ENCODE measurements at places on chromosomes 4 and X.
A peak's percentile ranks its signal among the peaks of the same experiment; 100 is the strongest.

GRCh38 chrX:41441934-41442823 is 5.0 kb upstream of the NYX start:
- peak; percentile 88 for DNase-seq

- DNase-seq = peak; percentile 66
Observed at GRCh38 chrX:71652405-71652804, 14.9 kb upstream of the LOC101059915 start.

DNA sequence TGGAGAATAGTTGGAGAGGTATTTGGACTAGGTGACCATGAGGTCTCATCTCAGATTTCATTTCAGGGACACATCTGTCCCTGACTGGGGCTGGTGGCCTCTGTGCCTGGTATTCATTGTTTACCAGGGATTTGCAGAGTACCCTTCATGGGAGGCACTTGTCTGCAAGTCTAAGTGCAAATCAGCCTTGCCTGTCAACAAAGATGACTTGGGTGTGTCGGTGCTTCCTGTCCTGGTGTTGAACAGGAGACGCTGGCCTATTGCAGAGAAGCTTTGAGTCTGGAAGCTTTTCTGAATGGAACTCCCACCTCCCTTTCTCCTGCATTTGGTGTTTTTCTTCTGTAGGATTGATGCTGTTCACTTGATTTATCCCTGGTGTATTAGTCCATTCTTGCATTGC is 104.1 kb downstream of the TNIP2 start:
- DNase-seq = no peak

- DNase-seq = no peak
Observed at GRCh38 chr4:57234252-57234775, 124.1 kb upstream of the IGFBP7 start.

- DNase-seq = no peak
Observed at GRCh38 chrX:145821291-145821897, 3.8 kb downstream of the SLITRK2 start.

DNA sequence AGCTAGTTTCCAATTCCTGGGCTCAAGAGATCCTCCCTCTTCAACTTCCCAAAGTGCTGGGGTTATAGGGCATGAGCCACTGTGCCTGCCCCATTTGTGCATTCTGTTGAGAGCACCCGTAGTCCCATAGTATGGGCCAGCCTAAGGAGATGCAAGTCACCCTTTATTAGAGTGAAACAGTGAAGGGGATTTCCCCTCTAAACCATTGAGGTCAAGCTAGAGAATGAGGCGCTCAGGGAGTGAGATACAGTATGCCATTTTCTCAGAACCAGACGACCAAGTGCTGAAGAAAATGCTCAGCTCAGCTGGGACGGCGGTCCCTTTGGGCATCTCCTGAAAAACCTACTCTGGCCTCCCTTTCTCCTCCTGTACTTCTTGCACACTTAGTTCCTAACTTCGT is 18.7 kb downstream of the RNF4 start:
- DNase-seq = peak; percentile 35

DNA sequence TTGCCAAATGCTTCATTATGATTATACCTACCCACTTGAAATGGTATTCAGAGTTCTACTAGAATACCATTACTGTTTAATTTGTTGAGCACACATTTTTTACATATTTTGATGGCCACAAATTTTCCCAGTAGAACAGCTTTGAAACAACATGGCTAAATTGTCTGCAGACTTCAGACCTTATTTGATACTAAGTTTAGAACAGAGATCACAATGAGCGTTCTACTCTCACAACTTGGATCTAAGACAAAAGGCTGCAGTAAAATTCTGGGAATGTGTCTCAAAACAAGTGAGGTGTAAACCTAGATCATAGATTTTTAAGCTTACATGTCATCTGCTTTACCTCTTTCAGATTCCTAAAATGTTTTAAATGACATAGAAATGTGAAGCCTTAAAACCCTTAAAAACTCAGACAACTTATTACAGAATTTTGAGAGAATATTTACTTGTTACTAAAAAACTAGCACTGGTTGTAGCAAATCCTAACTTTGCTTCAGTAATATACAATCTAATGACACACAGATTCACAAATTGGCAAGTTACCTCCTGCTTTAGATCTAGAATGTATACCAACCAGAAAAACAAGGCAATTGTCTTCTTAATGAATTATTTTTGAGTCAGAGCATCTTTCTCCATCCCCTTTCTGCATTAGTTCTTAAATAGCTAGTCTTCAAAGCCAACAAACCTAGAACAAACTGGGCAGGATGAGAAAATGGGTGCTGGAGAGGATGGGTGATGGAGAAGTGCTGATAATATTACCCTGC is 243.3 kb downstream of the SLC7A11 start:
- DNase-seq = no peak

DNA sequence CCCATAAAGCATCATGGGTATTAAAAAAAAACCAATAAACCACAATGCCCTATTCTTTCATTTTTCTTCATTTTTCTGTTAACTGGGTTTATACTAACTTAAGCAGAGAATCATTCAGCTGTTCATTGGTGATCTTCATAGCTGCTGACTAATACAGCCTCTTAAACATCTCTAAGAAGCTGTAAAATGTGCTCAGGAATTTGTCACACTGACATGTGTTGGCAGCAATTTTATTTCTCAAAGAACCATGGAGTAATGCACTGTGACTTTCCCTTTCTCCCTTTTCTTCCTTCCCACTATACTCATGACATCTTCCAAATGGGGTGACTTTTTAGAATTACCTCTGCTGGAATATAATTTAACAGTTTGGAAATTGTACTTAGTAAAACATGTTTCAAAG is 315.4 kb downstream of the ANTXR2 start:
- DNase-seq = no peak

DNA sequence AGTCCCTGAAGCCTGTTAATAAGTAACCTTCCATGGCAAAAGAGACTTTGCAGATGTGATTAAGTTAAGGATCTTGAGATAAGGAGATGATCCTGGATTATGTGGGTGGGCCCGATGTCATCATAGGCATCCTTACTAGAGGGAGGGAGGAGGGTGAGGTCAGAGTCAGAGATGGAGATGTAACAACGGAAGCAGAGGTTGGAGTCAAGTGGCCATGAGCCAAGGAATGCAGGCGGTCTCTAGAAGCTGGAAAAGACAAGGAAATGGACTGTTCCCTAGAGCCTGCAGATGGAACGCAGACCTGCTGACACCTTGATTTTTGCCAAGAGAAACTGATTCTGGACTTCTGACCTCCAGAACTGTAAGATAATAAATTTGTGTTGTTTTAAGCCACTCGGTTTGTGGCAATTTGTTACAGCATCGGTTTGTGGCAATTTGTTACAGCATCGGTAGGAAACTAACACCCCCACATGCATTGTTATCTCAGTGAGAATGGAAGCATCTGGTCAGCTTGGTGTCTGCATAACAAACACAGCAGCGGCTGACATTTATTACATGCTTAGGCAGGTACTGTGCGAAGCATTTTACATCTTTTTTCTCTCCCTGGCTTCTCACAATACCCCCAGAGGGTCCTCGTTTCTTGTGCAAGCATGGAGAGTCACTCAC is 55.6 kb downstream of the CLDN34 start:
- DNase-seq = no peak

GRCh38 chrX:129701624-129702069 is 37.1 kb upstream of the XPNPEP2 start:
- DNase-seq = no peak

- DNase-seq = no peak
Observed at GRCh38 chrX:7698248-7698647, 144.7 kb upstream of the VCX start.

DNA sequence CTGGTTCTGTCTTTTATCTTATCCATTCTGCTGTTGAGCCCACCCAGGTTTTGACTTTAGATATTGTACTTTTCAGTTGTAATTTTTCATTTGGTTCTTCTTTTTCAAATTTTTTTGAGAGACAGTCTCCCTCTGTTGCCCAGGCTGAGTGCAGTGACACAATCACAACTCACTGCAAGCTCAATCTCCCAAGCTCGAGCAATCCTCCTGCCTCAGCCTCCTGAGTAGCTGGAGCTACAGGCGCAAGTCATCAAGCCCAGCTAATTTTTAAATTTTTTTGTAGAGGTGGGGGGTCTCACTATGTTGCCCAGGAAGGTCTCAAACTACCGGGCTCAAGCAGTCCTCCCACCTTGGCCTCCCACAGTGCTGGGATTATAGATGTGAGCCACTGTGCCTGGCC is 25.7 kb downstream of the LETM1 start:
- no peak for DNase-seq

DNA sequence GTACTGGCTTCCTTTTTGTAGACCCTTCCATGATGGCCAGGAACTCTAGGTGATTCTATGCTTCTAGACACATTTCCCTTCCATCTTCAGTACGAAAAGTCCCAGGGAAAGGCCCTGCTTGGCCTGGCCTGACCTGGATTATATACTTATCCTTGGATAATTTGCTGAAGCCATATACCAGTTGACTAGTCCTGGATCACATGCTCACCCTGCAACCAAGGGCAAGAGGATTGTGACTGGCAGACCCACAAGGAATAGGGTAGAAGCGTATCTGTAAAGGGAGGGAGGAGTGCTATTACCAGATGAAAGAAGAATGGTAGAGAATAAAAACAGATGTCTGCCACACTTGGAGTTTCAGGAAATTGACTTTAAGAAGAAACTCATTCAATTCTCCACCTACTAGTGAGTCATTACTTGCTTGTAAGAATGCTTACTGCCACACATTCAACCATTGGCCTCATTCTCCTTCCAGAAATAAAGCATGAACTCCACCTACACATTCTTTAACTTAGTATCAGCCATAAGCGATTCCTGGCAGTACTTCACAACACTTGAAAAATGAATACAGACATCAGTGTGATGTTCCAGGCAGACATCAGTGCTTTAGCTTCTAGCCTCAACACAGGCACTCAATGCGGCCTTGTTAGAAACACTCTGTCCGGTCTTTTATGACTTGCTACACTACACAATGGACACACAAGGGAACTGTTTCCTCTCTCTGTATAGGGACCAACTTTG is 141.8 kb downstream of the CBR4 start:
- no peak for DNase-seq

DNA sequence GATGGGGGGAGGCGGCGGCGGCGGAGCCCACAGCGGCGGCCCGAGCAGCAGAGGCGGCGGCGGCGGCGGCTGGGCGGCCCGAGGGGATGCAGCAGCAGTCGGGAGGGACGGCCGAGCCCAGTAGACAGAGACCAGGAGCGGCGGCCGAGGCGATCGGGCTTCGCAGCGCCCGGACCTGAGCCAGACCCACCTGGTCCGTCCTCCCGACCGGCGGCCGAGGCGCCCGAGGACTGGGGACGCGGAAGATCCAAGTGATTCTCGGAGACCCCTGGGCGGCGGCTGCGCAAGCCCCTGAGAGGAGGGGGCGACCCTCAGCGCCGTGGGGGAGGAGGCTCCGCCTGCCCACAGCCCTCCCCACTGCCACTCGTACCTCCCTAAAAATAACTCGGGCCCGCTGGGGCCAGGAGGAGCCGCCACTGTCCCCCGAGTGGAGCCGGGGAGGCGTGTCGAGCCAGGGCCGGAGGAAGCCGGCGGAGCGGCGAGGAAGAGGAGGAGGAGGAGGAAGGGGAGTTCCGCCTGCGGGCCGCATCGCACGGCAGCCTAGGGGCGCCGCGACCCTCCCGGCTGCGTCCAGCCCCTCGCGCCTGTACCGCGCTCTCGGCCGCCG is 608 bp downstream of the RAPGEF2 start:
- DNase-seq = peak; percentile 29

- DNase-seq = no peak
Observed at GRCh38 chr4:145487631-145488030, 6.0 kb downstream of the SMAD1 start.

DNA sequence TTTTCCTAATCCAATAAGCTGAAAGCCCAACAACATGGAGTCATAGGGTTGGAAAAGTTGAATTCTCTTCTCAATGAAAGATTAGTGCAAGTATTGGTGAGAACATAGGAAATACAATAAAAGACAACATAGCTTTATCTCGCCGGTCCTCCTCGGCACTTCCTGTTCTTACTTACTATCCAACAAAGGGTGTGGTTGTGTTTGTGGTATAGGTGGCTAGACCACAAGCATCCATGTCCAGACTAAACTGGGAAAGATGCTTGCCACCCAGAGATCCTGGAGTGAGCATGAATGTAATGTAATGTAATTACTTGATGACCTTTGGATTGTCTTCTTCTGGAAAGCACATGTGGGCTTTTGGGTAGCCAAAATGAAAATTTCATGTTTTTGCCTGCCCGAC is 223.8 kb downstream of the CPE start:
- DNase-seq = no peak

- no peak for DNase-seq
Observed at GRCh38 chrX:153725832-153726285, 1.2 kb downstream of the ABCD1 start.

DNA sequence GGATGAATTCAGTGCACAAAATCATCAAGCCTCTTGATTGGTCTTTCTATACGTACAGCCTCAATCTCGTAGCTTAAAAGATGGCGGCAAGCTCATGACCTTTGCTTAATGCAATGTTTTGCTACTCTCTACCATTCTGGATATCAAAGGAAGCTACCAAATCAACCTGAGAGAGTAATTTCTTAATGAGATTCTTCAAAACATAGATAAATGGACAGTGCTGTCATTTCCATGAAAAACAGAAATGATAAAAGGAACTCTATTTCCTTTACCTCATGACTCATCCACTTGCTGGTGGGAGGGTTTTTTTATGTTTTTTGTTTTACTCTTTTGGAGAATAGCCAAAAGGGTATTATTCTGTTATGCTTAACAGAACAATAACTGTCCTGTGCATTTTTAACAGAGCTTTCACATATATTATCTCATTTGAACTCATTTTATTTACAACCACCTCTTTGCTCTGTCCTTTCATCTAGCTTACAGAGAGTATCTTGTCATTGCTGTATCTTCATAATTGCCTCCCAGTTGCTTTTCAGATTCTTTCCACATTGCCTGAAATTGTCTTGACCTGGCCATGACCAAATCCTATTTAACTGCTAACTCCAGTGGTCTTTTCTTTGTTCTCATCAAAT is 138.6 kb upstream of the GPR101 start:
- no peak for DNase-seq

Data from CD4-positive, alpha-beta T cell treated with Interleukin-2 at 100 ng/mL for 4 hours (primary cell).